ENCODE measurements at places on chromosomes 6 and 20. TPM values are rescaled to one million over a fixed set of nuclear protein-coding genes. Genes with fewer than 3 reads are reported as not detected.

DNA sequence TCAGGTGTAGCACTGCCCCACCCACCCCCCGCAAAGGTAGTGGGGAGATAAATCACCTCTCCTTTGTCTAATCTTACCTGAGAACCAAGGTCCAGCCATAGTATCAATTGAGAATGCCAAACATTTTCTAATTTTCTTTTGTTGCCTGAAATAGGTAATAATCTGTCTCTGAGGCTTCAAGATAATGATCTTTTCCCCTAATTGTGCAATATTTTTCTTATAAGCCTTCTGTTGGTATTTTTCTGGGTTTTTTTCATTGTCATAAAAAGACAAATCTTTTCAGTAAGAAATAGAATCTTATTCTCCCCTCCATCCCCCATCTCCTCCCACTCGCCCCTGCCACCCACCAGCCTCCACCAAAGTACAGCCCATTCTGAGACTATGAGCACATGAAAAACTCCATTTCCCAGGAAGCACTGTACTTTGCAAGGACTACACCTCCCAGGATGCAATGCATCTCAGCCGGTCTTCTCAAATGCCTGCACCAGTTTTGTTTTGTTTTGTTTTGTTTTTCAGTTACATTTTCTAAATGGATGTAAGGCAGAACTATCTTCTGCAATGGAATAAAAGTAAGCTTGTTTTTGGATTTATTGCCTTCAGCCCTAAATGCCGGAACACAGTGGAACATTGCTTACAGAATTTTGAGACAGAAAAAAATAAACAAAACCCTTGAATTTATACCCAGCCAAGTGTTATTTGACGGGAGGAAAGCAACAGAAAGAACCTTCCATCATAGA, 268.0 kb downstream of the TFAP2A start:
- no peak for DNase-seq

DLL1 gene
- total RNA-seq = 26.6 TPM

GRCh38 chr20:16263582-16263981, 309.7 kb downstream of the KIF16B start:
- DNase-seq = no peak

- DNase-seq = no peak
Observed at GRCh38 chr6:142784344-142784743, 160.6 kb downstream of the HIVEP2 start.

DNA sequence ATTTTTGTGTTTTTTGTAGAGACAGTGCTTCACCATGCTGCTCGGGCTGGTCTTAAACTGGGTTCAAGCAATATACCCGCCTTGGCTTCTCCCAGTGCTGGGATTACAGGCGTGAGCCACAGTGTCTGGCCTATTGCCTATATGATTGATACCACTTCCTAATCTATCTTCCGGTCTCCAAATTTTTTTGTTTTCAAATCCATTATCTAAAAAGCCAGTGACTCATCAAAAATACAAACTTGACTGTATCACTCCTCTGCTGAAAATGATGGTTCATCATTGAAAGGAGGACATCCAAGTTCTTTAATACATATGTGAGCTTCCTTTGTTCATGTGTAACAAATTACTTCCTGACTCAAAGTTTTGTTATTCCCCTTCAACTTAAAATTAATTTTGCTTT, 35.5 kb downstream of the FAM8A1 start:
- no peak for DNase-seq

- no peak for DNase-seq
Observed at GRCh38 chr6:5666695-5667094, 340.0 kb downstream of the NRN1 start.

All from left colon (tissue), 2 donors.